Coronary artery (tissue), 2 donors: ENCODE measurements at places on chromosomes 1 and 21.

- no peak for DNase-seq
Measured at GRCh38 chr1:15509586-15509985, 14.4 kb downstream of the CASP9 start.

- DNase-seq = no peak
Measured at GRCh38 chr1:209755926-209756614, at the start of gene TRAF3IP3. TSS of gene TRAF3IP3 (plus strand) at chr1:209756053. CDS start at chr1:209760040, 3,987 bp downstream.

DNA sequence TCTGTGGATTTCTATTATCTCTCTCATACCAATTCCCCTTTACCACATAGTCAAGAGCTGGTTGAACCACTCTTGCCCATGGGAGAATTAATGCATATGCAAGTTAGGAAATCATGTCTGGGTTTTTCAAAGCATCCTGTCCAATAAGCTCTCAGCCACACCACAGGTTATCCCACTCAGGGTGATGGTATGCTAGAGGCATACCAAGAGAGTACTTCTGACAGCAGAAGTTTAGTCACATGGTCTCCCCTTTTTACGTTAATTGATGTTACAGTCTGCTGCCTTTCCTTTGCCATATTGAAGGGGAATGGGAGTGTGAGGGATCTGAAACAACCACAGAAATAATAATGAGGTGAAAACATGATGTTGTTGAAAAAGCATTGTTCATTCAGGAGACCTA is 135.8 kb upstream of the PBX1 start:
- DNase-seq = no peak

DNA sequence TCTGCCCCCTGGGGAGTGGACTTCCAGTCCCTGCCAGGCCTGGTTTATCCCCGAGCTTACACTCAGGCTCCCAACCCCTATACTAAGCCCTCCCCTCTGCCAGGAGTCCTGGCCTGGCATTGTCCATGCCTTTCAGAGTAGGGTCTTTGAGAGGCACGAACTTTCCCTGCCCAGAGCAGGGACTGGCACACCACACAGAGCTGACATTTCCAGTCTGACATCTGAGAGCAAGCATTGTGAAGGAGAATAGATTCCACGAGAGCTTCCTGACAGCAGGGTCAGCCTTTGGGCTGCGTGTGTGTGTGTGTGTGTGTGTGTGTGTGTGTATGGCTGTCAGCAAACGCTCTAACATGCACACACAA is 59.5 kb upstream of the LAPTM5 start:
- no peak for DNase-seq

GRCh38 chr1:11026052-11026451 is 13.6 kb downstream of the TARDBP start:
- no peak for DNase-seq

GRCh38 chr1:108983114-108983513 is 19.8 kb upstream of the CLCC1 start:
- DNase-seq = no peak

DNA sequence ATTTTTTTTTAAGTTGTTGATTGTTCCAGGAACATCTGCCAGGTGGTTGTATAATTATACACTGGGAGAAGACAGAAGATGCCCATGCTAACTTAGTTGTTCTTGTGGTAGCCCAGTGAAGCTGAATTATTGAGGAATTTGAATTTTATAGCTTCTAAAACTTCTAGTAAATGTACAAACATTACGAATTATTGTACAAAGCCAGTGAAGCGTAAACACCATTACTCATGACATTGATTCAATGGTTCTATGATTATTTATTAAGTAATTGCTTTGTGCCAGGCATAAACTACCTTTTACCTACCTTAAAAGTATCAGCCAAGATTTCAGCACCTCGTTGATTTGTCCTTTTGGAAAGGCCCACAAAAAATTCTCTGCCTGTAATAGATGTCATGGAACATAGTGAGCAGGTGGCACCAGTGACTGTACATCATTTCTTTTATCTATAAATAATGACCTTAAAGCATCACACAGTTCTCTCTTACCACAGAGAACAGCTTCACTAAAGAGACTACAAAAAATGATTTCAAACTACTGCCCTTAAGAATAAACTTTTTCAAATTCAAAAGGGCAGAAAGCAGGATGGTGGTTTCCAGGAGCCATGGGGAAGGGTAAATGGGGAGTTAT is 74.9 kb upstream of the BCL10 start:
- no peak for DNase-seq
